Ecto neural progenitor cell (in vitro differentiated cells): ENCODE measurements at places on chromosomes 4 and X.

DNA sequence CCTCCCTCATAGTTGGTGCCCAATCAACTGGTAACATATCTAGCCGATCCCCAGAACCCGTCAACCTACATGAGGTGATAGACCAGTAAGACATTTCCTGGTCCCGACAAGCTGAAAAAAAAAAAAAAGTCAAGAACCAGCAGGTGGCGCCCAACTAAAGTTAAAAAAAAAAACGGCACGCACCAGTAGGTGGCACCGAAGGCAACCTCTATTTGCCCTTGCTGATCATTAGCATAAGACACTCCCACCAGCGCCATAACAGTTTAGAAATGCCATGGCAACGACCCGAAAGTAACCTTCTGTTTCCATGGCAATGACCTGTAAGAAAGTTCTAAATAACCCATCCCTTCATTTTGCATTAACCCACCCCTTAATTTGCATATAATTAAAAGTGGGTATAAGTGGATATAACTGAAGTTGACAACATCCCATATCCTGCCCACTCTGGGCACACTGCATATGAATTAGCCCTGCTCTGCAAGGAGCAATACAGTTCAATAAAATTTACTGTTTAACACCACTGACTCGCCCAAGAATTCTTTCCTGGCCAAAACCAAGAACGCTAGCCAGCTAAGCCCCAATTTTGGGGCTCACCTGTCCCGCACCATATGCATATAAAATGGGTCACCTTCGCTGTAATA is 83.9 kb upstream of the SPANXB1 start:
- peak; percentile 47 for DNase-seq

DNA sequence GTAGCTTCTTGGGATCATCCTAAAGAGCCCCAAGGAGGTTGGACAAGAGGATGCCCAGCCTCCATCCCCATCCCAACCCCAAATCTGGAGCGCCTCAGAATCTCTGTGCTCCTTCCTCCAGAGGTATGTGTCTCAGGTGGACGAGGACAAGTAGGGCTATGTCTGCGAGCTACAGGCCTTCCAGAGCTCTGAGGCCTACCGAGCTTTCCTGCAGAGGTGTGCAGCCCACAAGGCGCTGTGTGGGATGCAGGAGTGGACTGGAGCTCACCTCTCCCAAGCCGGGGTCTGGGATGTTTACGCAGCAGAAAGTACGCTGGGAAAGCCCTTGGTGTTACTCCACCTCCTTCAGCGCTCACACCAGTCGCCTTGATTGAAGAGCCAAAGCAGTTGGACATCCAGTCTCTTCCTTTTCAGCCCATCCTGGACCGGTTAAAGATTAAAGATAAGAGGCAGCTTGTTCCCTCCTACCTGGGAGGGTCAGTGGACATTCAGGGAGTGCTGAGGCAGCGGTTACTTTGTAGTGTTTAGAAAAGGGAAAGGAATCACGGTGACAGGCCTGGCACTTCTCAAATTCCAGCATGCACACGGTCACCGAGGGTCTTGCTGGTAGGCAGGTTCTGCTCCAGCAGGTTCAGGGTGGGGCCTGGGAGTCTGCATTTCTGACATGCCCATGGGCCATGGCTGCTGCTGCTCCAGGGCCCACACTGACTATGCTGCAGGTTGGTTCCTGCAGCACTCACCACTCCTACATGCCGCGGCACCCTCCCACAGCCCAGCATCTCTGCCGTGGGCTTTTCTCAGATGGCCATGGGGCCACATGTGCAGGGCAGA is 29.5 kb upstream of the JAKMIP1 start:
- no peak for DNase-seq

DNA sequence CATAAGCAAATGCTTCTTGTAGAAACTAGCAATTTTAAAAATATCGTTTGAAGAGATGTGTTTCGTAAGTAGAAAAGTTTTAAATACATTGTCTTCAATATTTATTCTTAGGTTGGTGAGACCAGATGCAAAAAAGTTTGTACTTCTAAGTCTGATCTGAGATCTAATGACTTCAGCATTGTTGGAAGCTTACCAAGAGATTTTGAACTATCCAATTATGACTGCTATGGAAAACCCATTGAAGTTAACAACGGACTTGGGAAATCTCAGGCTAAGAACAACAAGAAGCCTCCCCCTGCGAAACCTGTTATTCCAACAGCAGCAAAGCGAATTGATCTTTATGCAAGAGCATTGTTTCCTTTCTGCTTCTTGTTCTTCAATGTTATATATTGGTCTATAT is 50.2 kb upstream of the GRIA2 start:
- no peak for DNase-seq

- DNase-seq: no peak
These were observed 134.3 kb upstream of the FGF13 start for GRCh38 chrX:138845786-138846185.

DNA sequence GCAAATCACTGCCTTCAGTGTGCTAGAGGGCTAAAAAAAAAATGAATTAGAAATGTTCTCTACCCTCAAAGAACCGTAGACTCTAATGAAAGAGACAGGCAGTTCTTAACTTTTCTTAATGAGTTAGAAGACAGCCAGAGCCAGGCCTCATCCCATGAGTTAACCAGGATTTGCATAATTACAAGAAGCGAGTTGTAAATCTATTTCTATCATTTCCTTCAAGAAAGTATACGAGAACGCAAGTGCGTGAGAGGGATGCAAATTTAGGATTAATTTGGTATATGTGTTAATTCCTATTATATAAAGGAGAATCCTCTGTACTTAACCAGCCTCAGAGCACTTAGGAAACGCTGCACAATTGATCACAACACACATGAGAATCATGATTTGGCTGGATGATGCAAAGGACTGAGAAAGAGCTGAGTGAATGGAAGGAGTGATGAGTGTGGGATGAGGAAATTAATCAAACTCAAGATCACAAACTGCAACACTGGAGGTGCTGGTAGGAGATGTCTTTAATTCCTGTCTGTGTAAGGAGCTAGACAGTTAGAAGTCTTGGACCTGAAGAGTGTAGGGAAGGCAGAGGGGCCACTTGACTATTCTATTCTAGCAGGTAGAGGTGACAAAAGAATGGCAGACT is 157.2 kb downstream of the ATP10D start:
- no peak for DNase-seq
